Suppressor macrophage treated with lipopolysaccharide for 4 hours (primary cell): ENCODE measurements at places on chromosomes 1 and 21.
A peak's percentile ranks its signal among the peaks of the same experiment; 100 is the strongest.

- no peak for DNase-seq
Observed at GRCh38 chr1:55050283-55050682, 10.9 kb downstream of the PCSK9 start.

DNA sequence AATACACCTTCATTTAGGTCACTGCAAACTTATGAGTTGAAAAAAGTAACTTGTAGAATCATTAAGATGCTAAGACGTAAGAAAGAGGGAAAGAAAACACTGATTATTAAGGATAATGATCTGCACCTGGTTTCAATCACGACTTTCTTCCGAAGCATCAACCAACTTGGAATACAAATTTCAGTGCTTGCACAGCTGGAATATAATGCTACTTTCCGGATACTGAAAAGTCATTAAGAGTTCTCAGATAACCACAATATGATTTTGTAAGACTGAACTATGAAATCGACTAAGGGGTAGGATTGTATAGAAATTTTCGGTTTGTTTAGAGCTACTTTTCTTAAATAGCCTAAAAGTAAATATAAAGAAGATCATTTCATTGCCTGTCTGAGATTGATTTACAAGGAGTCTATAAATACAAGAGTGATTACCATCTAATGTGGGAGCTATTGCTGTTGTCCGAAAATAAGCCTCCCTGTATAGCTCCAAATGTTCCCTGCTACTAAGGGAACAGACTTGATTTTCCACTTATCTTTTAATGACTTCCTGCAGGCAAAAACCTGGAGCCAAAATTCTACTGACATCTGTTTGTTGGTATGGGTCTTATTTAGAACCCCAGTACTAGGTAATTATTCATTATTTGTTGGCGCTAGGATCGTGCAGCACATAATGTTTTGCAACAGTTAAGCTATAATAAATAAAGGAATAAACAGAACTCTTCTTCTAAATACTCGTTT lies 673.3 kb downstream of the KCNT2 start:
- no peak for DNase-seq

GRCh38 chr1:109917768-109918606 lies 7.3 kb downstream of the CSF1 start:
- no peak for DNase-seq

- no peak for DNase-seq
Observed at GRCh38 chr1:11324567-11325165, 51.7 kb downstream of the UBIAD1 start.

DNA sequence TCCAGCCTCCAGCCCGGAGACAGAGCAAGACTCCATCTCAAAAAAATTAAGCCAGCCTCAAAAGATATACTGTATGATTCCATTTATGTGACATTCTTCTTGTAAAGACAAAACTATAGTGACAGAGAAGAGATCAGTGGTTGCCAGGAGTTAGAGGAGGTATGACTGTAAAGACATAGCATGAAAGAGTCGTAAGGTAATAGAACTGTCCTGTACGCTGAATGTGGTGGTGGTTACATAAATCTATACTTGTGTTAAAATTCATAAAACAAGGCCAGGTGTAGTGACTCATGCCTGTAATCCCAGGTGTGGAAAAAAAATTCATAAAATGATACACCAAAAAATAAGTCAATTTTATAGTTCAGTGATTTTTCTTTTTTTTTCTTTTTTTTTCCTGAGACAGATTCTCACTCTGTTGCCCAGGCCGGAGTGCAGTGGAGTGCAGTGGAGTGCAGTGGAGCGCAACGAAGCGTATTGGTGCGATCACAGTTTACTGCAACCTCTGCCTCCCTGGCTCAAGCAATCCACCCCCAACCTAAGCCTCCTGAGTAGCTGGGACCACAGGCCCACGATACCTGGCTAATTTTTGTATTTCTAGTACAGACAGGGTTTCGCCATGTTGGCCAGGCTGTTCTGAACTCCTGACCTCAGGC lies 84.9 kb upstream of the CXADR start:
- DNase-seq: no peak

GRCh38 chr1:8238141-8239038 lies 79.5 kb upstream of the SLC45A1 start:
- peak; percentile 55 for DNase-seq

- no peak for DNase-seq
Observed at GRCh38 chr1:165965857-165966256, 138.4 kb downstream of the UCK2 start.

GRCh38 chr1:6511561-6512244 lies 20.2 kb upstream of the PLEKHG5 start:
- DNase-seq: no peak

DNA sequence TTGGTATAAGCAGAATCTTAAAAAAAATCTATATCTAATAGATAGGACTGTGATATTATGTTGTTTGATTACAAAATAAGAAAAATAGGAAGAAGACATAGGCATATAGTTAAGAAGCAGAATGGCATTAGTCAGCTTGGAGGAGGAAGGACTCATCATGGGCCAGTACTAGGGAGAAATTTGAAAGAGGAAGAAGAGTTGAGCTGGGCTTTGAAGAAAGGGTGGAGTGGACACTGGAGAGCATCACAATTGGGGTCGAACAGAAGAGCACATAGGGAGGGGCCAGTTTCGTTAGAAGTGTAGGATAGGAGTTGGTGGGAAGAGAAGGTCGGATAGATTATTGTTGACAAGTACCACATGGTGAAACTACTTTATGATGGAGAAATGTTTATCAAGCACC lies 129.3 kb downstream of the CACHD1 start:
- peak; percentile 20 for DNase-seq

GRCh38 chr1:194535369-194535768 lies 1349.0 kb upstream of the B3GALT2 start:
- DNase-seq: no peak

DNA sequence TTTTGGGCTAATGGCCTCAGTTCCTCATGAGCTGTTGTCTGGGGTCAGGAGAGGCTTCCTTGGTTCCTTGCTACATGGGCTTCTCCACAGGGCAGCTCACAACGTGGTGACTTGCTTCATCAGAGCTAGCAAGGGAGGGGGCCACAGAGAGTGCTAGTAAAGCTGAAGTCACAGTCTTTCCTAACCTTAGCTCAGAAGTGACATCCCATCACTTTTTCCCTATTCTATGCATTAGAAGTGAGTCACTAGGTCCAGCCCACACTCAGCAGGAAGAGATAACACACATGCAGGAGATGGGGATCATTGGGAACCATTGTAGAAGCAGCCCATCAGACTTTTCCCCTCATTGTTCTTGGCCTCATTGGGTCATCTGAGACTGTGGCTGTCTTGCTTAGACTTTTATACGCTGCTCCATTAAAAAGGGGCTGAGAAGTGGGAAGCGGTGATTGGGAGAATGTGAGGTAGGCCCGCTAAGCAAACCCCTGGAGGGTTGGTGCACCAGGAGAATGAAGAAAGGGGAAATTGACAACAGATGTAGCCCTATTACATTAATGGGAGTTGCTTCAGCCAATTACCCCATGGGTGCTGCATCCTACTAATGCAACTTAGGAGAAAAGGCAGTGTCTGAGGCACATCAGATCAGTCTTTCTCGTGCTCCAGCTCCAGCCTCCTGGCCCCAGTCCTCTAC lies 22.1 kb upstream of the IGSF21 start:
- no peak for DNase-seq
